Body of pancreas (tissue), 4 donors: ENCODE measurements at places on chromosomes 3 and 15.

DNA sequence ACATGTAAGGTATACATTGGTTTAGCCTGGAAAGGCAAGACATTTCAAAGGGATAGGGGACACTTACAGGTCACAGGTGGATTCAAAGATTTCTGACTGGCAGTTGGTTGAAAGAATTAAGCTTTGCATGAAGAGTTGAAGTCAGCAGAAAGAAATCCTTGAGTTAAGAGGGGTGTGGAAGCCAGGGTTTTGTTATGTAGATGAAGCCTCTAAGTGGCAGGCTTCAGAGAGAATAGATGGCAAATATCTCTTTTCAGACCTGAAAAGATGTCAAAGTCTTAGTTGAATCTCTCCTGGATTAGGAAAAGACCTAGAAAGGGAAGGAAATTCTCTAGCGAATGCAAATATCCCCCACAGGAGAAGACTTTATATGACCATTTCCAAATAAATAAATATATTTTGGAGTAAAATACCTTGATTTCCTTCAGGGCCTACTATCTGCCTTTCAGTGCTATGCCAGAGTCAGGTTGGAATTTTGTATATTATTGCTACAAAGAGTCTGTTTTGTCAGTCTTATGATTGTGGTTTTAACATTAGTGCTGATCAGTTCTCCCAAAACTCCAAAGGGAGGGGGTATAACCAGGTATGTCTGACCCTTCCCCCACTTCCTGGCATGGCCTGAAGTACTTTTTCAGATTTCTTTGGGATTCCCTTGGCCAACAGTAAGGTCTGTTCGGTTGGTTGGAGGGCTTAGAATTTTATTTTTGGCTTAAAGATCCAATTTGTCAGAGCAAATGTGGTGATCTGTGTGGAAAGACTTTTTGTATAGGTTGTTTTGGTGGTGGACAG lies 286.4 kb downstream of the LRTM1 start:
- no peak overlapping the region for H3K27ac ChIP-seq
- H3K4me1 ChIP-seq = no peaks in the 10 kb centered on the region
- H3K27me3 ChIP-seq = no peaks in the 10 kb centered on the region
- no peak for DNase-seq
- H3K36me3 ChIP-seq = no peaks in the 10 kb centered on the region

DNA sequence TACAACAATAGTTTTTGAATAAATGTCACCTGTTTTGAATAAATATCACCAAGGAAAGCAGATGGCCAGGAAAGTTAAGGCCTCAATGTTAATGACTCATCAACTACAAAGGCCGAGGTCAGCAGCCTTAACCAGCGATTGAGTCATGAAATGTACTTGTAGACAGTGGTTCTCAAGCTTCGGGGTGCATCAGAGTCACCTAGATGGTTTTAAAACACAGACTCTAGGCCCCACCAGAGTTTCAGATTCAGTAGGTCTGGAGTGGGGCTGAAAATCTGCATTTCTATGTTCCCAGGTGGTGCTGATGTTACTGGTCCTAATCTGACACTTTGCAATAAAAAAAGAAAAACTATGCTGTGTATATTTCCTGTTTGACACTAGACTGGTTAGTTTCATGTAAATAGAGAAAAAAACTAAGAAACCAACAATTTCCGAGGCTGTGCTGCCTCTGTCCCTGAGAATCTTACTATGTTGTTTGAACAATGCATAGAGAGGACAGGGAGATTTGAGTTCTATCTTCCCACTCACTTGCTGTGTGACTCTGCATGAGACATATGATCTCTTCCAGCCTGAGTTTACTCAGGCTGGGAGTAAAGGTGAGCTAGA lies 9.8 kb downstream of the RAB27A start:
- peak; percentile 55 for DNase-seq
- peaks cover 46% of the 10 kb centered on the region for H3K4me1 ChIP-seq
- peak overlapping the region; percentile 38 for H3K27ac ChIP-seq
- H3K4me3 ChIP-seq = no peak overlapping the region

GRCh38 chr15:80171787-80172186 lies 19.0 kb downstream of the FAH start:
- H3K27ac ChIP-seq = no peak overlapping the region
- DNase-seq = no peak
- H3K4me3 ChIP-seq = no peak overlapping the region
- H3K4me1 ChIP-seq = no peaks in the 10 kb centered on the region
- H3K36me3 ChIP-seq = no peaks in the 10 kb centered on the region
- no peaks in the 10 kb centered on the region for H3K27me3 ChIP-seq

DNA sequence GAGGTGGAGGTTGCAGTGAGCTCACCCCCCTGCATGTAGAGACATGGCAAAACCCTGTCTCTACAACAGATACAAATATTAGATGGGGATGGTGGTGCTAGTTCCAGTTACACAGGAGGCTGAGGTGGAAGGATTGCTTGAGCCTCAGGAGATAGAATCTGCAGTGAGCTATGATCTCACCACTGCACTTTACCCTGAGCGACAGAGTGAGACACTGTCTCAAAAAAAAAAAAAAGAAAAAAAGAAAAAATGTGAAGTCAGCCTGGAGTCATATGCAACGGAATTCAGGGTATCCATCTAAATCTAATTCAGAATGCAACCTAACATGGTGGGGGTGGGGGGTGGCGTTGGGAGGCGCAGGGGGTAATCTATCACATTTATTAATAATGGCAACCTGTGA lies 37.1 kb upstream of the NR2F2 start:
- no peaks in the 10 kb centered on the region for H3K4me1 ChIP-seq
- no peaks in the 10 kb centered on the region for H3K36me3 ChIP-seq
- H3K4me3 ChIP-seq = no peak overlapping the region
- no peak for DNase-seq

DNA sequence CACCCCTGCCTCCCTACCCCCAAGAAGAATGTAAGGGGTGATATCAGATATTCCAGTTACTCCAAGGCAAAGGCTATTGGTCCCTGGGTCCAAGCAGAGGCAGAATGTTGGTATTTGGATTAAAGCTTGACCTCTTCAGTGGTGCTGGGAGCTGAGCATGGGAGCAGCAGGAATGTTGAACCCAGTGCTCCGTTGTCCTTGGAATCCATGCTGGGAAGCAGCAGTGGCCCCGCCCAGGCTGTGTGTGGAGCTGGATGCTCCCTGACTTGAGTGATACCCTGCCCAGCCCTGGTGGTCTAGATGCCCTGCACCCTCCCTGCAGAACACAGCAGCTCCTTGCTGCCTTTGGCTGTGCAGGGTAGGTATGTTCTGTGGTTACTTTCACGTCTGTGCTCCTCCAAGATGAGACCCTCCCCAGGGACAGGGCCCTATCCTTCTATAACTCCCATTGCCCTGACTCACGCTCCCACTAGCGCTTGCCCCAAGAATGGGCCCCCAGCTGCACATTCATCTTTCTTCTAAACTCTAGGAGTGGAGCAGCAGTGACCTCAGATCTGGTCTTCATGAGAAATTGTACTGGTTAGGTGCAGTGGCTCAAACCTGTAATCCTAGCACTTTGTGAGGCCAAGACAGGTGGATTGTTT lies 35.1 kb downstream of the UMPS start:
- no peaks in the 10 kb centered on the region for H3K27me3 ChIP-seq
- DNase-seq = no peak
- H3K27ac ChIP-seq = no peak overlapping the region
- no peak overlapping the region for H3K4me3 ChIP-seq

DNA sequence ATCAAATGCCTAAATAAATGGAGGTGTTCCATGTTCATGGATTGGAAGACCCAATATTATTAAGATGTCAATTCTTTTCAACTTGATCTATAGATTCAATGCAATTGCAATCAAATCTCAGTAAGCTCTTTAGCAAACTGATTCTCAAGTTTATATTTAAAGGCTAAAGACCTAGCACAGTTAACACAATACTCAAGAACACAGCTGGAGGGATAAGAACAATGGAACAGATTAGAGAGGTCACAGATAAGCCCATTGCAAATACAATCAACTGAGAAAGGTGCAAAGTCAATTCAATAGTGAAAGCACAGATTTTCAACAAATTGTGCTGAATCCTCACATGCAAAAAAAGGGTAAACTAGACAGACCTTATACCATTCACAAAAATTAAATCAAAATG lies 198.9 kb downstream of the P3H2 start:
- peaks cover 4% of the 10 kb centered on the region for H3K4me1 ChIP-seq
- no peaks in the 10 kb centered on the region for H3K36me3 ChIP-seq
- no peak overlapping the region for H3K4me3 ChIP-seq

DNA sequence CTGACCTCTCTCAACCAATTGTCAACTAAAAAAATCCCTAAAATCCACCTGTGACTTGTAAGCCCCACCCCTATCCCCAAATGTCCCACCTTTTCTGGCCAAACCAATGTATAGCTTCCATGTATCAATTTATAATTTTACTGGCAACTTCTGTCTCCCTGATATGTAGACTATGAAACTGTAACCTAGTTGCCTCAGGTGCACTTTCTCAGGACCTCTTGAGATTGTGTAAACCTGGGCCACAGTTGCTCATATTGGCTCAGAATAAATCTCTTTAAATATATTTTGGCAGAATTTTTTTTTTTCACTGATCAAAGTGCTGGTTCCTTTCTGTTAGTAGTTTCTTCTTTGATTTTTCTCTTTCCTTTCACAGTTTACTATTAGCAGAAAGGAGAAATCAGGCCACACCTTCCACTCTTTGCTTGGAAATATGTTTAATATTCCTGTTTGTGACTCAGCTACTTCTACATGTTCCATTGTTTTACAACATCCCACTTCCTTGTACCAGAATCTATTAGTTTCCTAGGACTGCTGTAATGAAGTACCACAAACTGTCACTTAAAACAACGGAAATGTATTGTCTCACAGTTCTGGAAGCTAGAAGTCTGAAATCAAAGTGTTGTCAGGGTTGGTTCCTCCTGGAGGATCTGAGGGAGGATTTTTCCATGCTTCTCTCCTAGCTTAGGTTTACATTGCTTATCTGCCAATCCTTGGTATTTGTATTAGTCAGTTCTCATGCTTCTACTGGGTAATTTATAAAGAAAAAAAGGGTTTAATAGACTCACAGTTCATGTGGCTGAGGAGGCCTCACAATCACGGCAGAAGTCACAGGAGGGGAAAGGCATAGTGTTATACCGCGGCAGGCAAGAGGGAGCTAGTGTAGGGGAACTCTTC lies 801.2 kb upstream of the ARPP21 start:
- no peak for DNase-seq
- H3K4me1 ChIP-seq = peaks cover 13% of the 10 kb centered on the region
- no peaks in the 10 kb centered on the region for H3K36me3 ChIP-seq
- no peaks in the 10 kb centered on the region for H3K27me3 ChIP-seq

- H3K27ac ChIP-seq = no peak overlapping the region
- no peak for DNase-seq
- H3K27me3 ChIP-seq = no peaks in the 10 kb centered on the region
- no peaks in the 10 kb centered on the region for H3K36me3 ChIP-seq
- H3K4me1 ChIP-seq = no peaks in the 10 kb centered on the region
These were observed 347.4 kb downstream of the SI start for GRCh38 chr3:164730815-164731360.

DNA sequence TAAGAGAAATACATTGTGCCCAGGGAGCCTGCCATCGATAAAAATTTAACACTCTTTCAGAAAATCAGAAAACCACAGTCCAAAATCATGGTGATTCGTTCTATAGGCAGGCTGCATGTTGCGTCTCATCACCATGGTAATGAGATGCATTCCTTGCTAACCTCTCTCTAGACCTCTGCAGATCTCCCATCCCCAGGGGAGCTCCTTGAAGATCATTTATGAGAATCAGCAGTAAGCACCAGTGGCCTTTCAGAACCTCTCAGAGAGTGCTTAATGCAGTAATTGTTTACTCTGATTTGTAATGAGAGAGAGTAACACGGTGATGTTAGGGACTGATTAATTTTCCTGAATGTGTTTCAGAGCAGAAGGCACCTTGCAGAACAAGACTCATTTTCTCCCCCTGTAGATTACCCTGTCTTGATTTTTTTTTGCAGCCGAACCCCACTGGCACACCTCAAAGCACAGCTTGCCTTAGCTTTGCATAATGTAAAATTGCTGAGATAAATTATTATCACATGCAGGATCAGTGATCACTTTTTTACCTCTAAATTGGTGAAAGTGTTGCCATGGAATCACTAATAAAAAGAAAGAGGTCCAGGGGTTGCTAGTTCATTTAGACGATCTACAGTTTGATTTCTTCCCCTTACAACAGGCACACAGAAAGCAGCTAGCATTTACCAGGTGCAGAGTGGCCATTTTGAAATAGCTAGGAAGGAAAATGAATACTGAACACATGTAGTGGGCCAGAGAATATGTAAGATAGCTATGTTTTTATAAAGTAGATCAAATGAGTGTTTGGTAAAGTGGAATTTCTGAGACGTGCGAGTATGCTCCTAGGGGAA lies 98.9 kb upstream of the CHL1 start:
- no peak overlapping the region for H3K4me3 ChIP-seq
- no peak for DNase-seq
- no peak overlapping the region for H3K27ac ChIP-seq
- H3K36me3 ChIP-seq = no peaks in the 10 kb centered on the region
- no peaks in the 10 kb centered on the region for H3K27me3 ChIP-seq
- H3K4me1 ChIP-seq = no peaks in the 10 kb centered on the region

DNA sequence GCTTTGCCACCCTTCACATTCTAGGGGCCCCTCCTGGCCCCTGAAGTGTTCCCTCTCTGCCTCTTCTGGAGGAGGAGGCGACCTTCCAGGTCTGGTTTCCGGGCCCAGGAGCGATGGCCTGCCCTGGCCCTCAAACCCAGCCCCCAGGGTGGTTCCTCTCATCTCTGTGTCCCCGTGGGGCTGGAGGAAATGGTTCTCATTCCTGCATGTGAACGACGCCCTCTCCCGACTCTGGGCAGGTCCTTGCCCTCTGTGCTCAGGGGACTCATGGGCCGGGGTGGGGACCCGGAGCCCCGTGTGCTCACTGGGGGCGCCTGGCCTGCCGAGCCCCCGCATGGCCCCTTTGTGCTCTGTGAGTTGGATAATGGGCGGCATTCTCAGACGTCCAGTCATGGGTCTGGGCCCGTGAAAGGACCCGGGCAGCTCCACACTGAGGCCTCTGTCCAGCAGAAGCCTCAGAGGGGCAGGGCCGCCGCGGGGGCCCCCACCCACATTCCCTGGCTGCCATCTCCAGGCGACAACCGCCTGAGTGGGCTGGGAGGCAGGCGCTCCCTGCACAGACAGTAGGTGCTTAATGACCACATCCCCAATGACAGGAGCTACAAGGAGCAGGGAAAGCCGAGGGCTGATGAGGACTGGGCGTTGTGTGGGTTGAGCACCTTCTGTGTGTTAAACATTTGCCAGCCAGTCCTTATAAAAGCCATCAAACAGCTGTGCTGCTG lies 5.5 kb upstream of the PLXND1 start:
- no peak overlapping the region for H3K4me3 ChIP-seq
- no peak overlapping the region for H3K27ac ChIP-seq
- DNase-seq = no peak
- H3K4me1 ChIP-seq = peaks cover 20% of the 10 kb centered on the region
- H3K27me3 ChIP-seq = no peaks in the 10 kb centered on the region

DNA sequence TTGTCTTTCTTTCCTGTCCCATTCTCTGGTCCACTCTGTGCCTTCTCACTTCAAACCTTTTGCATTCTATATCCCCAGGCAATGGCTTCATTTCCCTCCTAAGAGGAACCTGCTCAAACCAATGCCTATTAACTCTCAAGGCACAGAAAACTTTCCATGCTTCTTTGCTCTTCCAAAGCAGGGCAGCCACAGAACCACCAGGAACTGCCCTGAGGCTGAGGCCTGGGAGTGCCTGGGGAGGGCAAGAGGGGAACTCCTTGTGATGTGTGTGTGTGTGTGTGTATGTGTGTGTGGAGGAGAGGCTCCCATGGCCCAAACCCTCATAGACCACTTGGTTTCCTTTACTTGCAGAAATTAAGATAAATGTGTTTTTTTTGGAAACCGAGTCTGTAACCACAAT lies 14.1 kb upstream of the PGPEP1L start:
- H3K27me3 ChIP-seq = no peaks in the 10 kb centered on the region
- DNase-seq = no peak
- H3K4me1 ChIP-seq = no peaks in the 10 kb centered on the region
- no peak overlapping the region for H3K27ac ChIP-seq
